ENCODE measurements at places on chromosomes 4 and X. TPM values are rescaled to one million over a fixed set of nuclear protein-coding genes. Genes with fewer than 3 reads are reported as not detected.

The PDZD4 gene
- 3.4 TPM for total RNA-seq

The CABS1 gene
- not detected for total RNA-seq

The PDE5A gene
- 0.43 TPM for total RNA-seq

The COL25A1 gene
- not detected for total RNA-seq

The TRIM60 gene
- total RNA-seq = not detected

The MSN gene
- total RNA-seq = 302 TPM

The DDIT4L gene
- 0.27 TPM for total RNA-seq

The GRID2 gene
- total RNA-seq = not detected

The NDST3 gene
- not detected for total RNA-seq

The STK32B gene
- total RNA-seq = 15.9 TPM

The RIBC1 gene
- total RNA-seq = 0.64 TPM

The LRIT3 gene
- total RNA-seq = not detected

The GPR50 gene
- total RNA-seq = 0.14 TPM

The NWD2 gene
- total RNA-seq = not detected

The MAGEE1 gene
- total RNA-seq = 4.0 TPM

The GAGE1 gene
- total RNA-seq = not detected

The MAGEC2 gene
- not detected for total RNA-seq

The DCX gene
- total RNA-seq = not detected

The FAM184B gene
- total RNA-seq = 0.05 TPM

The SHROOM3 gene
- total RNA-seq = 11.7 TPM

The USP17L30 gene
- total RNA-seq = not detected

The IL21 gene
- not detected for total RNA-seq

The NRK gene
- not detected for total RNA-seq

The NDP gene
- not detected for total RNA-seq

The INTS6L gene
- 0.31 TPM for total RNA-seq

The VCX2 gene
- total RNA-seq = not detected

The ALB gene
- total RNA-seq = 0.19 TPM

The SPANXC gene
- total RNA-seq = 0.64 TPM

The FAM9C gene
- total RNA-seq = not detected

The ITGB1BP2 gene
- 0.88 TPM for total RNA-seq

The SMPX gene
- not detected for total RNA-seq

The MRFAP1 gene
- total RNA-seq = 243 TPM

The MTNR1A gene
- 0.35 TPM for total RNA-seq

The ARX gene
- 0.39 TPM for total RNA-seq

The KDM5C gene
- total RNA-seq = 53.8 TPM

The ANK2 gene
- 1.2 TPM for total RNA-seq

The SSX4 gene
- not detected for total RNA-seq
